ENCODE measurements at places on chromosomes 3 and 15.

- peak; percentile 80 for DNase-seq
Measured at GRCh38 chr3:40309925-40310695, 603 bp downstream of the EIF1B start.

GRCh38 chr15:101121511-101122090 lies 130.2 kb downstream of the CHSY1 start:
- no peak for DNase-seq

- no peak for DNase-seq
Measured at GRCh38 chr3:31978553-31978952, 2.5 kb downstream of the OSBPL10 start.

DNA sequence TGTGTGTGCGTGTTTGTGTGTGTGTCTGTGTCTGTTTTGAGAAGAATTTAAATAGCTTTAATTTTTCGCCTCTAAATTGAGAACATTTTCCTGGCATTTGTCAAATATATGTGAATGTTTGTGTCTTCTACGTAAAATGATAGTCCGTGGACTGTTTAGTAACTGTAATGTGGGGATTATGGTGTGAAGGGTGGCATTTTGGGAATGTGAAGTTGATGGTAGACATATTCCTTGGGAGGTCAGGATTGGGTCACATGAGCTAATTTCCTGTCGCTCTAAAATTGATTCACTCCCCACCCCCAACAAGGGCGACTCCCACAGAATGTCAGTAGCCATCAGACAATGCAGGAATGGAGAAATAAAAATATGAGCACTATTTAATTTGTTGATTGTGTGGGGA lies 107.3 kb downstream of the ITPR1 start:
- DNase-seq: no peak

DNA sequence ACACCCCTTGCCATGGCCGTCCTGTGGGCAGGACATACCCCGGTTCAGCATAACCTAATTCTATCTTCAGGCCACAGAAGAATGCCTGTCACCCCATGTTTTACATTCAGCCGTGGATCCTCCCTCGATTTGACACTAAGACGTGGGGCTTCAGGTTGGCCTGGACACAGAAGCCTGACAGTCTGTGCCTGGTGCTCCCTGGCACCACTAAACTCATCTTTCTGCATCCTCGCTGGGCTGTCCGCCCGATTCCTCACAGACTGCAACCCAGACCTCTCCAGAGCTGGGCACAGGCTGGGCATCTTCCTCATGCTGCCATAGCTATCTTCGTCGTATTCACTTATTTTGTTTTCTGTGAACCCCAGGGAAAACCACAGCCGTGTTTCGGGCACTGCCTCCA lies 117.8 kb upstream of the IQSEC1 start:
- DNase-seq: no peak

- DNase-seq: no peak
Measured at GRCh38 chr3:72446218-72447058, 401.8 kb downstream of the SHQ1 start.

DNA sequence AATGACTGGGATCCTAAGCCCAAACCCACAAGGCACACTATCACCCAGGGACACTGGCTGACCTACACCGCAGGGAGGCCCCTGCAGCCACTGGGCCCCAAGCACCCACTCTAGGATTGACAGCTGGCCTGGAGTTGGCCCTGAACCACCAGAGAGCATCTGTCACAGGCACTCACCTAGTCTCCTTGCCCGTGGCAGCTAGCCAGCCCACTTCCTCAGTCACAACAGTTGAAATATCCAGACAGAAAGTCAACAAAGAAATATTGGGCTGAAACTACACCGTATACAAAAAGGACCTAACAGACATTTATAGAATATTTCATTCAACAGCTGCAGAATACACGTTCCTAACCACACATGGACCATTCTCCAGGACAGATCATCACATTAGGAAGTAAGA lies 5.2 kb upstream of the SPINK8 start:
- DNase-seq: no peak
